ENCODE measurements at places on chromosomes 3 and 15.

GRCh38 chr3:114649331-114649730 lies 355.5 kb downstream of the TIGIT start:
- no peak for DNase-seq

- no peak for DNase-seq
These were observed 1328.9 kb downstream of the ROBO2 start for GRCh38 chr3:78368636-78369345.

GRCh38 chr15:51203797-51204196 lies 109.1 kb upstream of the TNFAIP8L3 start:
- DNase-seq: no peak

GRCh38 chr3:111993038-111993437 lies 5.7 kb upstream of the TAGLN3 start:
- no peak for DNase-seq

DNA sequence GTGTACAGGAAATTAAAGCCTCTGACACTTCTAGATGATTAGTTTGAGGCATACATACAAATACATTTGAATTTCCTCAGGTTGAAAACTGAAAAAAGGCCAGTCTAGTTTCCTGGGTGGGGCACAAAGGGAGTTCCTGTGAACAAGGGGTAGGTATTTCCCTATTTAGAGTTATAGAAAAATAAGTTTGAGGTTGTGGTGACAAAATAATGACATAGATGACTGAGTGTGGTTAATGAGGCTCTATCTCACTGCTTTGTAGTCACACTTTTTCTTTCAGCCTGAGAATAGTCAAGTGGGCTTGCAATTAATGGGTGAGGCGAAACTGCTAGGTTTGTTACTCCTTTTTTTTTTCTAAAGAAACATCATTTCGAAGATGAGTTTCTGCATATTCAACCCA lies 4.3 kb downstream of the SLCO3A1 start:
- DNase-seq: peak; percentile 59

DNA sequence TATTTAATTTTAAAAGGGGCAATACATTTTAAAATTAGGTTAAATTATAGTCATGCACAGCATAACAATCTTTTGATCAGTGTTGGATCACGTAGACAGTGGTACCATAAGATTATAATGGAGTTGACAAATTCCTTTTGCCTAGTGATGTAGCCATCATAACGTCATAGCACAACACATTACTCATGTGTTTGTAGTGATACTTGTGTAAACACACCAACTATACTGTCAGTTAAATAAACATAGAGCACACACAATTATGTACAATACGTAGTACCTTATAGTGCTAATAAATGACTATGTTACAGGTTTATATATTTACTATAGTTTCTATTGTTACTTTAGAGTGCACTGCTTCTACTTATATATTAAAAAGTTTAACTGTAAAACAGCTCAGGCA lies 31.2 kb downstream of the FOXB1 start:
- DNase-seq: no peak

All from stimulated activated CD4-positive, alpha-beta T cell treated with anti-CD3 and anti-CD28 coated beads, Interleukin-4, amount 100 ng/mL, for 24 hours (primary cell).